ENCODE measurements at places on chromosomes 7 and 10. TPM values are rescaled to one million over a fixed set of nuclear protein-coding genes. Genes with fewer than 3 reads are reported as not detected.

The TMEM26 gene
- not detected for total RNA-seq

The HGF gene
- not detected for total RNA-seq

The TMEM229A gene
- total RNA-seq, result not detected

The ASB10 gene
- total RNA-seq, result not detected

The IL2RA gene
- total RNA-seq, result 848 TPM

The NRCAM gene
- total RNA-seq, result 2.5 TPM

The SFTPA2 gene
- not detected for total RNA-seq

The GNAI1 gene
- 4.4 TPM for total RNA-seq

The GPER1 gene
- 0.56 TPM for total RNA-seq

DNA sequence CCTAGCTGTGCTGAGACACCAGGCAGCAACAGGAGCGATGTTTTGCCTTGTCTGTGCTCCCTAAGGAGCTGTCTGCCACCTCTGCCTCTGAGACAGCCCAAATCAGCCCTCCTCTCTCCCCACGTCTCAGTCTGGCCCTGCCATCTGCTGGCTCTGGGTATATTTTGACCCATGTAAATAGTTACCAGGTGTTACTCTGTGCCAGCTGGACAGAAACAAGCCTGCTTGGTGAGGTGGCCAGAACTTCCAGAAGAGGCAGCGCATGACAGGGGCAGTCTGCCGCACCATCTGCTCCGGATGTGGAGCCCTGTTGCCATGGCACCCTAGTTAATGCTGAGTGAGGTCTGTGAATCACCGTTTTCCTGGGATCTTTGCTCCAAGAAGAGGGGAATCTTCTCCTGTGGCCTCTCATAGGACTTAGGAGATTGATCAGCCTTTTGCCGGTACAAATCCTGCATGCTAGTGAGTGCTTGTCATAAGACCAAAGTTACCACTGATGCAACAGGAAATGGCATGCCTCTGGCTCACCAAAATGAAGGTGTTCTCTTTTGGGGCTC, 31.8 kb downstream of the GSTO2 start:
- H3K27me3 ChIP-seq, result peaks cover 2% of the 10 kb centered on the region
- peak overlapping the region; percentile 62 for H3K27ac ChIP-seq
- peaks cover 20% of the 10 kb centered on the region for H3K36me3 ChIP-seq
- DNase-seq, result peak; percentile 31
- H3K4me3 ChIP-seq, result peak overlapping the region; percentile 77

DNA sequence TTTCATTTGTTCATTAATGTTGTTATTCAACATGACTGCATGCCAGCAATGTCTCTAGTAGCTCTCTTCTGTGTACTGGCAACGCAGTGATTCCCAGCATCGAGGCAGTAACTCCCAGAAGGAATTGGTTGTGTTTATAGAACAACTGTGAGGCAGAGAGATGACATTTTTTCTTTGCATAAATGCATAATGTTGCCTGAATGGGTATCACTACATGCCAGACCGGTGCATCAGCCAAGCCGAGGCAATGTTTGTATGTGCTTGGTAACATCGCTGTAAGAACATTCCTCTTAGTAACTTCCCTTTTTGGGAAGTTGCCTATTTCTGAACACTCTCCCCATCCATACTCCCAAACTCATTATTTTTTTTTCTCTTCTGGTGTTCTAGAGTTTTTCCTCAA, 182.9 kb downstream of the HTR7 start:
- H3K4me1 ChIP-seq, result no peaks in the 10 kb centered on the region
- no peak overlapping the region for H3K4me3 ChIP-seq
- no peaks in the 10 kb centered on the region for H3K36me3 ChIP-seq
- no peak overlapping the region for H3K27ac ChIP-seq
- no peak for DNase-seq

DNA sequence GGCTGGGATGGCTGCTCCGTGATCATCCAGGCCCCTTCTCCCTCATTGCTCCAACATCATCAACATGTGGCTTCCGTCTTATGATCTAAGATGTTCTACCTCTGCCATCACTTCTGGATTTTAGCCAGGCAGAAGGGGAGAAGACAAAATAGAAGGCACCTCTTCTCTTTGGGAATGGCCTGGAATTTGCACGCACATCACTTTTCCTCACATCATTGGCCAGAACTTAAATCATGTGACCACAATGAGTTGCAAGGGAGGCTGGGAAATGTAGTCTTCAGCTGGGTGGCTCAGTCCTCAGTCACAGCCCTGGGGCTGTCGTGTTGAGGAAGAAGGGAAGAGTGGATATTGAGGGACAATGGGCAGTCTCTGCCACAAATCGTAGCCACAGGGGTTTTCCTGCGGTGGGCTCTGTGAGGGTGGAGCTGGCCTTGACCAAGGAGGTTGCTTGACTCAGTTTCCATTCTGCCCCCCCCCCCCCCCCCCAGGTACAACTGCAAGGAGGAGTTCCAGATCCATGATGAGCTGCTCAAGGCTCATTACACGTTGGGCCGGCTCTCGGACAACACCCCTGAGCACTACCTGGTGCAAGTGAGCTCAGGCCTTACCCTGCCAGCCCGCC, 50.3 kb downstream of the PALD1 start:
- no peak overlapping the region for H3K27ac ChIP-seq
- no peaks in the 10 kb centered on the region for H3K4me1 ChIP-seq
- H3K4me3 ChIP-seq, result no peak overlapping the region
- H3K36me3 ChIP-seq, result no peaks in the 10 kb centered on the region

DNA sequence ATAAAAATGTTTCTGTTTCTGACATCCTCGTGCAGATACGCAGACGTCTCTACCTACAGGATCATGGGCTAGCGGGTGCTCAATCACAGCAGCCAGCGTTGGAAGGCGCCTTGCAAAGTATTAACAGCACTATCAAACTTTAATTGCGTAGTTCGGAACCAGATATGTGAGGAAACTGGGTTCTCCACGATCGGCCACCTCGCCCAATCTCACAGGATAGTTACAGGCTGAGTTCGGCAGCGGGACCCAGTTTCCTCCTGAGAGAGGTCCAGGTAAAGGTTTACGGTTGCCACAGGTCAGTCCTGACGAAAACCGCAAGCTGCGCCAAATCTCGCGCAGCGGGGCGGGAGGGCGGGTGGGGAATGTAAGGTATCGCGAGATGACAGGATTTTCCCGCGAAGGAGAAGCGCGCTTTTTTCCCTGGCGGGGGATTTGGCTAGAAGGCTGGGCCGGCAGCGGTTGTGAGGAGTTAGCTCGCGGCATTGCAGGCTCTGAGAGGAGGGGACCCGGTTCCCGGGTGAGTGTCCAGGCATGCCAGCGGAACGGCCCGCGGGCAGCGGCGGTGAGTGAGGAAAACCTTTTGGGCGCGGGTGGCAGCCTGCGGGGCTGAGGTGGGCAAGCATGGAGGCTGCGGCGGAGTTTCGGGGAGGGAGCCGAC, at the start of gene HELLS:
Gene HELLS, plus strand, starts transcription at position 398 of the 658 bp plus-strand sequence. Its CDS starts 134 bp downstream, at position 532.
- peak within 1 kb of the TSS; percentile 93 for H3K4me3 ChIP-seq
- peak; percentile 80 for DNase-seq
- H3K27ac ChIP-seq, result peak within 1 kb of the TSS; percentile 96
- peaks cover 26% of the 10 kb centered on the region for H3K4me1 ChIP-seq

GRCh38 chr10:74977072-74977471, 134.4 kb upstream of the SAMD8 start:
- H3K27me3 ChIP-seq, result no peaks in the 10 kb centered on the region
- H3K4me3 ChIP-seq, result peak overlapping the region; percentile 61
- H3K27ac ChIP-seq, result peak overlapping the region; percentile 68

- no peaks in the 10 kb centered on the region for H3K27me3 ChIP-seq
- no peak overlapping the region for H3K4me3 ChIP-seq
- H3K36me3 ChIP-seq, result no peaks in the 10 kb centered on the region
- H3K4me1 ChIP-seq, result peaks cover 9% of the 10 kb centered on the region
- no peak overlapping the region for H3K27ac ChIP-seq
- DNase-seq, result peak; percentile 27
Observed at GRCh38 chr10:97566336-97566996, 6.1 kb upstream of the ANKRD2 start.

DNA sequence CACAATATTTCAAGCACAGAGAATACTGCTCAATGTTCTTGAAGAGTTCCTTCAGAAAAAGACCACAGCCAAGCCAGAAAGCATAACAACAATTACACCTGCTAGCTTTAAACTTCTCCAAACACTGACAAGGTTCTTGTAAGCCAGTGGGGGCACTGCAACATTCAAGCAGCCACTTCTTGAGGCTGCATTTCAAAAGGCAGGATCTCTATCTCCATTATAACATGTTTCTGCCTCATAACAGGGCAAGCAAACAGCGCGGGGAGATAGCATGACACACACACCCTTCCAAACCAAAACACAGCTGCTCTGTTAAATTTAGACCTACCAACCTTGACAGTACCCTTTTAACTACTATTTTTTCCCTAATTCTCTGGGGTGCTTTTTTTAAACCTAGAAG, 30.8 kb downstream of the CHCHD3 start:
- H3K27me3 ChIP-seq, result no peaks in the 10 kb centered on the region
- H3K4me3 ChIP-seq, result no peak overlapping the region
- no peak for DNase-seq
- H3K36me3 ChIP-seq, result no peaks in the 10 kb centered on the region
- peaks cover 20% of the 10 kb centered on the region for H3K4me1 ChIP-seq

GRCh38 chr10:81961451-81962184, 86.6 kb downstream of the NRG3 start:
- no peak for DNase-seq
- no peak overlapping the region for H3K4me3 ChIP-seq
- no peak overlapping the region for H3K27ac ChIP-seq
- H3K27me3 ChIP-seq, result no peaks in the 10 kb centered on the region

GRCh38 chr7:88661921-88662320, 97.6 kb upstream of the ZNF804B start:
- H3K27me3 ChIP-seq, result no peaks in the 10 kb centered on the region
- H3K36me3 ChIP-seq, result no peaks in the 10 kb centered on the region
- no peak for DNase-seq
- H3K4me1 ChIP-seq, result no peaks in the 10 kb centered on the region
- H3K27ac ChIP-seq, result no peak overlapping the region

DNA sequence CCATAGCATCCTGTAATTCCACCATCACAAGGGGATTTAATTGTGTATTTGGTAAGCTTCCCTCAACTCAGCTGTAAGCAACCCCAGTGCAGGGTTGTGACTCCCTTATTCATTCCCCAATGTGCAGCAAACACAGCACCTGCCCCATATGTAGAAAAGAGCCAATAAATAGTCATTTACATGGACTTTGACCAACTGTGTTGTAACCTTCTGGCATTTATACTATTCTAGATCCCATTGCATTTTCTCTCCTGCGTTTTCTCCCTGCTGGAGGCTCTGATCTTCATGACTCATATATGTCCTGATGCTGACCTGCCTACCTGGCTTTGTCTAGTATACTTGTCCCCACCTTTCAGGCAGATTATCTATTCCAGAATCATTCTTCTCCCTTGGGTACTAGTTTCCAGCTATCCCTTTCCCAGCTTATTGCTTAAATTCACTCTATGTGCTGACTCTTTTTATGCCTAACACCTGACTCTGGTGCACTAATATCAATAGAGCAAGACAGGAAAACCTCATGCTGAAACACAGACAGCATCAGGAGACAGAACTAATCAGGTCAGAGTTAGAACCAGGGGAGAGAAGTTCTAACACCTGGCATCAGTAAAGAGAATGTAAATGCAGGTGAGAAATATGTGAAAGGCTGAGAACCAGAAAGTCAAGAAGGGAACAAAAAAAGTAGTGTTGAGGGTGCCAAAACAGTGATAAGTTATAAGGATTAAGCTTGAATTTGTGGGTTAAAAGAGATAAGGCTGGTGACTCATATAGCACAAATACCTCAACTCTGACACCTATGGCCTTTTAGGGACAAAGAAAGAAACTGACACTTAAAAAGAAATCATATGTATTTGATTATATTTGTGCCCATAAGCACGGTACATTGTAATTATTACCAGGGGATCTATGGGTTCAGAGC, 402.7 kb downstream of the IPMK start:
- no peaks in the 10 kb centered on the region for H3K36me3 ChIP-seq
- H3K27me3 ChIP-seq, result no peaks in the 10 kb centered on the region
- H3K4me1 ChIP-seq, result no peaks in the 10 kb centered on the region
- no peak overlapping the region for H3K4me3 ChIP-seq
- DNase-seq, result no peak

DNA sequence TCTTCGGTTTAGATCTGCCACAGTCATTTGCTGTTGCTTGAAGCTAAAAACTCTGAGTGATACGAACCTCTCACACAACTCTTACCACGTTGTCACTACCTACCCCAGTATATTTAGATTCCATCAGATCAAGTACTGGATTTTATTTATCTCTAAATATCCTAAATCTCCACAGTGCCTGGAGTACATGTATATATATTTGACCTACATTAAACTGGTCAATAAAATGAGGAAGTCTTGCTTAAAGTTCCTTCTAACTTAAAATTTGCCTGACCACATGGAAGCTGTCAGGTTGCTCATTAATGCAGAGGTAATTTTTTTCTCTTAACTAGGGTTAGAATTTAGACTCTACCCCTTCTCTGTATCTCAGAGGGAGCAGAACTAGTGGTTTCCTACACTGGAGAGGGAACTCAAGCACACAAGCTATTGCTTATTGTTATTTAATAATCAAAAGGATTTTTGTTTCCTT, 3.1 kb upstream of the MACC1 start:
- H3K36me3 ChIP-seq, result no peaks in the 10 kb centered on the region
- H3K4me1 ChIP-seq, result peaks cover 17% of the 10 kb centered on the region
- H3K27me3 ChIP-seq, result peaks cover 30% of the 10 kb centered on the region
- no peak overlapping the region for H3K4me3 ChIP-seq
- no peak overlapping the region for H3K27ac ChIP-seq

DNA sequence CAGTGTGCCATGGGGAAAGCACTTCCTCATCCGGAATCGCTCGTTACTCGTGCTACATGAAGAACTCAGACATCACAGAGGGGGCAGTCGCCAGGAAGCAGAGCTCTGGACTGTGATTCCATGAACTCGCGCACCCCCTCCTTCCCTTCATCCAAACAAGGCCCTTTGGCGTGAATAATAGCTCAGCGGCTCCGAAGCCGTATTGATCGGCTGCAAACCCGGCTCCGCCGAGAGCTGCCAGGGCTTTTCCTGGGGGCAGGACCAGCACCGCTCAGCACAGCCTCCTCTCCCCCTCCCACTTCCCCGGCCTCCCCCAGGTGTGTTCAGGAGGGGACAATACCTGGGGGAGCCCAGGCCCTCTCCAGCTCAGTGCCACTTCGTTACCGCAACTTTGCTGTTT, 129.0 kb upstream of the TCF7L2 start:
- no peak overlapping the region for H3K4me3 ChIP-seq
- no peaks in the 10 kb centered on the region for H3K36me3 ChIP-seq
- no peaks in the 10 kb centered on the region for H3K27me3 ChIP-seq

GRCh38 chr10:57919864-57920263, 347.8 kb downstream of the IPMK start:
- DNase-seq, result no peak
- H3K27me3 ChIP-seq, result no peaks in the 10 kb centered on the region
- H3K4me3 ChIP-seq, result no peak overlapping the region
- no peak overlapping the region for H3K27ac ChIP-seq
- no peaks in the 10 kb centered on the region for H3K36me3 ChIP-seq
- no peaks in the 10 kb centered on the region for H3K4me1 ChIP-seq

- H3K27ac ChIP-seq, result no peak overlapping the region
- peaks cover 3% of the 10 kb centered on the region for H3K27me3 ChIP-seq
- no peaks in the 10 kb centered on the region for H3K36me3 ChIP-seq
- no peak overlapping the region for H3K4me3 ChIP-seq
- no peaks in the 10 kb centered on the region for H3K4me1 ChIP-seq
- DNase-seq, result peak; percentile 56
Observed at GRCh38 chr10:59625721-59626522, 83.7 kb downstream of the SLC16A9 start.

Data from activated T-cell treated with anti-CD3 and anti-CD28 coated beads, Interleukin-2, amount 50 U/mL, for 72 hours (primary cell).